Stimulated activated memory B cell treated with anti-CD40 and anti-IgM and Interleukin-4, amounts not matched to agents 10 μg/mL and 1 μg/mL and 100 μg/mL, for 72 hours (primary cell): ENCODE measurements at places on chromosomes 13 and 19.

GRCh38 chr19:14542711-14543328, 13.4 kb downstream of the TECR start:
- no peak for ATAC-seq

DNA sequence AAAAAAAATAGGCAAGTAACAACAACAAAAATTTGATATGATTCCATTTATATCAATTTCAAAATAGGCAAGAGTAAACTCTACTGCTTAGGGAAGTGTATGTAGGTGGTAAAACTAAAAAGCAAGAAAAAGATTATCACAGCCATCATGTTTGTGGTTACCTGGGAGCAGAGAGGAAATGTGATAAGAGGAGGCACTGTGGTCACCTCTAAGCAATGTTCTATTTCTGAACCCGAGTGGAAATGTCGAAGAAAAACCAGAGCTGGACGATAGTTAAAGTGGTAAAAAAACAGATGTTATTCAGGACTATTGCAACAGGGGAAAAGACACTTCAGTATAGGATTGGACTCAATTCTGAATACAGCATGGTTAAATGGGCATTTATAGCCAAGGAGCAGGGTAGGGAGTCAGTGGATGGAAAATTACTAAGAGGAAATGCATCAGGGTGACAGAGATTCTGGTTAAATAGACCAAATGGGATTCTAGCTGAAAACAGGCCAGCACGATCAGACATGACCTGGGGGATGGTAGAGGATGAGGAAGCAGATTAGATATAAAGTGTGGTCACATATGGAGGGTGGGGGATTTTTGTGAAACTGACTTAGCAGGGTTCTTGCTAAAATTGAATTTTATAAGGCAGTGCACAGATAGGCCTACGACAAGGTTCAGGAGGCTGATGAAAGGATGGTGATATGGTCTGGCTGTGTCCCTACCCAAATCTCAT, 6.0 kb upstream of the TEX30 start:
- ATAC-seq = peak; percentile 16

GRCh38 chr13:77800219-77800618, 102.7 kb downstream of the SLAIN1 start:
- ATAC-seq = no peak

DNA sequence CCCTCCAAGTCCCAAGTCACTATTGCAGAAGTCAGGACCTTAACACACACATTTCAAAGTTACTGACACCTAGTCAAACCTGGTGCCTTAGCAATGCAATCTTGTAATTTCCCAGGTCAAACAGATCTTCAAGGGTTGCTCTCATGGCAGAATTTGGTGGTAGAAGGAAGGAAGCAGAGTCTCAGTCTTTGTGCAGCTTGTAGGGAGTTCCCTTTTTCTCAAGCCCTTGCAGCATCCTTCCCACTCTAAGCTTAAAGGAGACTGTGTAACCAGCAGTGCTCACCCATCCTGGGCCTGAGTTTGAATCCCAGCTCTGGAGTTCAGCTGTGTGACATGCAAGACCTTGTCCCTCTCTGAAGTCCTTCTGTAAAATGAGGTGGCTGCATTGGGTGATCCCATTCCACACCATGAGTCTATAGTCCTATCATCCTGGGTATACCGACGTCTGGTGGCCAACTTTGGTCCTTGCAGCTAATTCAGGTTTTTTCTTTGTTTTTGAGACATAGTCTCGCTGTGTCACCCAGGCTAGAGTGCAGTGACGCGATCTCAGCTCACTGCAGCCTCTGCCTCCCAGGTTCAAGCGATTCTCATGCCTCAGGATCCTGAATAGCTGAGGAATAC, 9.8 kb downstream of the SIGLEC10 start:
- ATAC-seq = peak; percentile 76

DNA sequence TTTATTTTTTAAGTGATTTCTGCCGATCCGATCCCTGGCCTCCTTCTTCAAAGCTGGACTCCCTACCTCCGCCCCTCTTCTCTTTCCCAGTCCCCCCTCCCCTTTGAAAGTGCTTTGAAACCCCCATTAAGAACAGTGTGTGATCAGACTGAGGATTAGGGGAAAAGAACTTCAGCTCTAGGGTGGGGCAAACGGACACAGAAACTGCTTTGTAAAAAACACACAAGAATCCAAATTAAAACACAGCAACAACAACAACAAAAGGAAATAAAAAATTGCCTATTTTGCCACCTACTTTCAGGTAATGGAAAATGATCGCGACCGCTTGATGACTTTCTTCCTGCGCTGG, 1.4 kb downstream of the SPRY2 start:
- ATAC-seq = no peak

DNA sequence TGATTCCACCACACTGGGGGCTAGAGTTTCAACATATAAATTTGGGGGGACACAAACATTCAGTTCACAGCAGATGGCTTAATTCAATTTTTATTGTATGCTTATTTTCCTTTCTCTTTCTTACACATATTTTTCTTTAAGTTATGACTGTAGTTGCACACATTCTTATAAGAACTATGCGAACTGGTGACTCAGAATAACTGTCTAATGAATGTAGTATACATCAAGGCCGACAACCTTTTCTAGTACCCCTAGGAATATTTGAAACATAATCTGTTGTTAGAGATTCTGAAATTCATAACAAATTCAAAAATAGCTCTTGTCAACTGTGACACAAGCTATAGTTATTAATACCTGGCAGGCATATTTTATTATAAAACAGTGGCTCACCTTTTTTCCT, 695.6 kb downstream of the PCDH9 start:
- no peak for ATAC-seq

DNA sequence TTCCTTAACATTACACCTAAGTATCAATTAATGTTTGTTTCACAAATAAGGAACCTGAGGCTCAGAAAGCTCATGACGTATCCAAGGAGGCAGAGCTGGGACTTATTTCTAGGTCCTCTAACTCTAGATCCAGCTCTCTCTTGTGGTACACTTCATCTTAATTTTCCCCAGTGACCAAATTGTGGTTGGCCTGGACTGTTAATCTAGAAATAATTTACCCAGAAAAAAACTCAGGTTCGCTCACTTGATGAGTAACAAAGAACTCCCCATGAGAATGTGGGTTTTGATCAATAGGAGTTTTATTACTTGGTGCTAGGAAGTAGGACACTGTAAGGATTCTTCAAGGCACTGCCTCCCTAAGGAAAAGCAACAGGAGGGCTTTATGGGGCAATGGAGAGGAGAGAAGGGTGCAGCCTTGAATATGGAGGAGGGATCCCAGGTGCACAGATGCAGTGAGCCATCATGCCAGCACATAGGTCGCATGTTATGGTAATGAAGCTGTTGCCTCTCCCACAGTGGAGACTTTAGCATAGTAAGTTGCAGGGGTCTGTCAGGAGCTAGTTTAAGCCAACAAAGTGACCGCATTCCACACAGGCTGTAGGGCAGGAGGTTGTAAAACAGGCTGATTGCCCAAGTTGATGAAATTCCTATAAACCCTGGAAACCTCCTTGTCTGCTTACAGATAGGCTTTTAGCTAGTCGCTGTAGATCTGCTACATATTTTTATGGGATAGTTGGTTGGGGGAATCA, 14.7 kb downstream of the RAP2A start:
- ATAC-seq = no peak

- no peak for ATAC-seq
Observed at GRCh38 chr19:47781590-47782262, 3.2 kb downstream of the SELENOW start.
